ENCODE measurements at places on chromosomes 16 and 17.

GRCh38 chr16:9195287-9195686 is 103.8 kb downstream of the HAPSTR1 start:
- no peak overlapping the region for H3K27ac ChIP-seq
- H3K36me3 ChIP-seq = no peaks in the 10 kb centered on the region
- DNase-seq = no peak

GRCh38 chr16:4426021-4426684 is 485 bp downstream of the DNAJA3 start:
- peak overlapping the region; percentile 99 for H3K27ac ChIP-seq
- peaks cover 11% of the 10 kb centered on the region for H3K4me1 ChIP-seq
- H3K27me3 ChIP-seq = no peaks in the 10 kb centered on the region
- H3K4me3 ChIP-seq = peak overlapping the region; percentile 92
- no peak for DNase-seq
- H3K36me3 ChIP-seq = no peaks in the 10 kb centered on the region

- peaks cover 30% of the 10 kb centered on the region for H3K36me3 ChIP-seq
- H3K27ac ChIP-seq = peak overlapping the region; percentile 75
- peaks cover 44% of the 10 kb centered on the region for H3K4me1 ChIP-seq
- no peak overlapping the region for H3K4me3 ChIP-seq
Measured at GRCh38 chr17:12990041-12990808, 27.6 kb downstream of the ELAC2 start.

DNA sequence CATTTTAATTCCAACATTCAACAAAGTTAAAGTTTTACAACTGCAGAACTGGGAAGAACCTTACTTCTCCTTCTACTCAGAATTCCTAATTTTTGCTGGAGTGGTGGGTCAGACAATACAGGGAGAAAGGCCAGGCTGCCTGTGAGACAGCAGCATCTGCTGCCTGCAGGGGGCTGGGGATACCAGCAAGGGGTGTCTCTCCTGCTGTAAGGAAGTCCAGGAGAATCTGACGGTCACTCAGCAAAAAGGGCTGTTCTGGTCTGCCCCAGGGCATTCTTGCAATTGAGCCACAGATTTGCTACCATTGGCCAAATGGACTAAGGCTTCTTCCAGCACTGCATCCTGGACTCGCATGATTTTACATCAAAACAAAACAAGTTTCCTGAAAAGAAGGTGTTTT is 426.6 kb upstream of the CDH11 start:
- no peaks in the 10 kb centered on the region for H3K27me3 ChIP-seq
- no peaks in the 10 kb centered on the region for H3K36me3 ChIP-seq
- no peak overlapping the region for H3K4me3 ChIP-seq
- no peak for DNase-seq
- H3K4me1 ChIP-seq = no peaks in the 10 kb centered on the region

GRCh38 chr17:8466873-8467272 is 31.2 kb downstream of the NDEL1 start:
- no peak overlapping the region for H3K4me3 ChIP-seq
- H3K27ac ChIP-seq = no peak overlapping the region
- H3K27me3 ChIP-seq = no peaks in the 10 kb centered on the region
- peaks cover 10% of the 10 kb centered on the region for H3K4me1 ChIP-seq
- peaks cover 51% of the 10 kb centered on the region for H3K36me3 ChIP-seq
- no peak for DNase-seq

DNA sequence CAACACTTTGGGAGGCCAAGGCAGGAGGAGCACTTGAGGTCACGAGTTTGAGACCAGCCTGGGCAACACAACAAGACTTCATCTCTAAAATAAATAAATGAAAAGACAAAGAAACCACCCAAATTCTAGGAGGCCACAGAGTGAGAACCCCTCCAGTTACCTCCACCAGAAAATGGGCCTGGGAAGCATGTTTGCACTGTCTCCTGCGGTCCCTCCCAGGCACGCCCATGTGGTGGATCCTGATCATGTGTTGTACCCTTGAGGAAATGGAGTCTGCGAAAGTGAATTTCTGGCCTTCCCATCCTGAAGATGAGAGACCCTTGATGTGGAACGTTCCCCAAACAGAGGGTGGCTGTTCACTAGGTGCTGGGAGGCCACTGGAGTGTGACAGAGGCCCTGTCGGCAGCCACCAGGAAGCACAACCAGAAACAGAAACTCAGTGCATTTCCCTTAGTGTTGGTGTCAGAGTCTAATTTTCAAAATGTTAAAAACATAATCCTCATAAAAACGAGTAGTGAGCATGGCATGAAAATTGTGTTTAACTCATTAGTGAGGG is 19.2 kb upstream of the USP22 start:
- H3K4me3 ChIP-seq = no peak overlapping the region
- H3K4me1 ChIP-seq = no peaks in the 10 kb centered on the region
- H3K27me3 ChIP-seq = no peaks in the 10 kb centered on the region
- H3K36me3 ChIP-seq = no peaks in the 10 kb centered on the region

- H3K4me1 ChIP-seq = no peaks in the 10 kb centered on the region
- H3K27ac ChIP-seq = no peak overlapping the region
- no peak for DNase-seq
- peaks cover 11% of the 10 kb centered on the region for H3K27me3 ChIP-seq
Measured at GRCh38 chr17:79531191-79532095, 79.4 kb downstream of the RBFOX3 start.

DNA sequence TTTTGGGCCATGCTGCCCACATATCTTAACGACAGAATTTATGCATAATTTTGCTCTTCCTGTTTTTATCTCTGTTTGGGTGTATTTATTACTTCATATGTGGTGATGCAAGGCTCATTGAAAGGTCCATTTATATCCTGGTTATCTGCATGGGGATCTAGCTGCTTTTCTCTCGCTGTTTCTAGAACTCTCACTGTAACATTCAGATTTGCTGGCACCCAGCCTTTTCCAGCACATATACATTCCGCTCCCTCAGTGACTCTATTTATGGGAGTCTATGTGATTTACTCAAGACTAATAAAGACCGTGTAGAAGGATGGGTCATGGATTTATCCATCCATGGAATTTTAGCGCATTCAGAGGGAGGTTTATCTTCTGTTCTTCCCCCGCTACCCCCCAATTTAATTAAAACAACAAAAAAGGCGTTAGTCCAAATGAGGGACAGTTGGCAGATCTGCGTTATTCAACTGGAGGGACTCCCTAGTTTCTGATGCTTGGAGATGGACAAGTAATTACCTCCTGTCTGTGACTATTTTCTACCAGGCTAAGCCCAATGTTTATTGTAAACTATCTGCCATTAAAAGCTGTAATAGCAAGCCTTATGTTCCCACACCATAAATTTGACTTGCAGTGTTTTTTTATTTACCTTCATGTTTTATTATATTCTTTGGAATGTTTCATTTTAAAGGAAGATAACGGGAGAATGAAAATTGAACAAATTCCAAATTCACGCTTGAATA is 19.8 kb upstream of the MARCHF10 start:
- no peak for DNase-seq
- no peak overlapping the region for H3K27ac ChIP-seq
- no peak overlapping the region for H3K4me3 ChIP-seq
- H3K27me3 ChIP-seq = no peaks in the 10 kb centered on the region

DNA sequence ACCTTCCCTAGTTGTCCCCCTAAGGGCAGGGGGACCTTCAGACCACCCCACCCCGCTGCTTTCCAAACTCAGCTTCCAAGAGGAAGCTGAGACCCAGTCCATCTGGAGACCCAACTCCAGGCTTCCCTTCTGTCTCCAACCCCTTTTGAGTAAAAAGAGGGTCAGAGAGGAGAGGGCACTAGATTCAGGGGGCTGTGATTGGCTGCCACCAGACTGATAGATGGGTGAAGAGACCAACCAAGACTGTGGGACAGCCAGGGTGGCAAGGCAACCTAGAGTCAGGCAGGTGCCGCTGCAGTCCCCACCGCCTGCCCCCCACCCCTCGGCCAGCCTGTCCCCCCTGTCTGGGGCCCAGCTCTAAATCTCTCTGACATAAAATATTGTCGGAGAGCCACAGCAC is 92.5 kb downstream of the SDK2 start:
- H3K36me3 ChIP-seq = no peaks in the 10 kb centered on the region
- DNase-seq = no peak
- no peak overlapping the region for H3K27ac ChIP-seq
- H3K4me3 ChIP-seq = no peak overlapping the region
- no peaks in the 10 kb centered on the region for H3K4me1 ChIP-seq

GRCh38 chr17:40617678-40618240 is 29.9 kb downstream of the SMARCE1 start:
- H3K36me3 ChIP-seq = no peaks in the 10 kb centered on the region
- no peak for DNase-seq
- no peak overlapping the region for H3K27ac ChIP-seq
- peaks cover 9% of the 10 kb centered on the region for H3K4me1 ChIP-seq
- H3K4me3 ChIP-seq = no peak overlapping the region
- H3K27me3 ChIP-seq = no peaks in the 10 kb centered on the region

DNA sequence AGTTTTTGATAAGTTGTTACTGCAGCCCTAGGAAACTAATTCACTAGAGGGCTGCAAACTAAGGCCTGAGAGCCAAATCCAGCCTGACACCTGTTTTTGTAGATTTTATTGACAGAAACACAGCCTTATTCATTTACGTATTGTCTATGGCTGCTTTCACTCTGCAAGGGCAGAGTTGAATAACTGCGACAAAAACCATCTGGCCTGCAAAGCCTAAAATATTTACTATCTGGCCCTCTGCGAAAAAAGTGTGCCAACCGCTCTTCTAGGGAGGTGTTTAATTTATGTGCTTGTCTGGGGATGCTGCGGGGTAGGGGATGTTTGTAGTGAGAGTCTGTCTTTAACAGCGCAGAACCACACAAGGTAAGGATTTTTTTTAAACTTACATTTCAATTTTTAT is 165.0 kb upstream of the RBFOX1 start:
- H3K4me3 ChIP-seq = no peak overlapping the region
- H3K27ac ChIP-seq = no peak overlapping the region
- peaks cover 7% of the 10 kb centered on the region for H3K27me3 ChIP-seq
- H3K4me1 ChIP-seq = no peaks in the 10 kb centered on the region

- H3K36me3 ChIP-seq = no peaks in the 10 kb centered on the region
- peaks cover 6% of the 10 kb centered on the region for H3K4me1 ChIP-seq
- H3K27ac ChIP-seq = no peak overlapping the region
Measured at GRCh38 chr17:36889770-36890349, 47.4 kb upstream of the LHX1 start.

GRCh38 chr16:70706948-70707465 is 21.2 kb upstream of the MTSS2 start:
- no peak overlapping the region for H3K27ac ChIP-seq
- H3K4me3 ChIP-seq = no peak overlapping the region
- no peaks in the 10 kb centered on the region for H3K27me3 ChIP-seq
- no peaks in the 10 kb centered on the region for H3K36me3 ChIP-seq
- DNase-seq = no peak

- no peaks in the 10 kb centered on the region for H3K27me3 ChIP-seq
- H3K4me3 ChIP-seq = no peak overlapping the region
- H3K27ac ChIP-seq = peak overlapping the region; percentile 44
Measured at GRCh38 chr17:17545031-17545820, 46.3 kb downstream of the PEMT start.

DNA sequence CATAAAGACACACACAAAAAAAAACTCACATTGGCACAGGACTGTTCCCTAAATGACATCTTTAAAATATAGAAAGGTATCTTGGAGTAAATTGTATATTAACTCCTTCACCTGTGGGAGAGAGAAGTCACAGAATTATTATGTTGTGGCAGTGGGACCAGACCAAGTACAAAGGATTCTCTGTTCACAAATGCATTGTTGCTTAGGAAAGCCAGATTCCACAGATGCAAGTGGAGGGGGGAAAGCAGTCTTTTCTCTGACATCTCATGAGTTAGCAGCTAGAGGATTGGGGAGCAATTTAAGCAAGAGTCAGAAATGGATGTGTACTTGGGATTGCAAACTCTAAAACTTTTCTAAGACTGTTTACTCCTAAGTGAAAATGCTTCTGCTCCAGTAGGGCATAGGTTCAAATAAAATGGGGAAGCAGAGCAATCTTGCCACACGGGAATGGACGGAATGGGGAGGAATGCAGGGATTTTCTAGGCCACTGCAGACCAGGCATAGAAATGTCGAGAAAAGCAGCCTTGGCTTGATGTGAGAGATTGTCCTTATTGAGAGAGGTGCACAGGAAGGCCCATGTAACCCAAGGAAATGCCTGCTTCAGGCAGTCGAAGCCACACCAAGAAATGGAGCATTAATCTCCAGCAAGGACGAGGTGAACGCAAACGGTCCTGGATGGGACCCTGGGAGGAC is 4.1 kb upstream of the PMP22 start:
- H3K4me3 ChIP-seq = no peak overlapping the region
- no peaks in the 10 kb centered on the region for H3K27me3 ChIP-seq
- no peak for DNase-seq
- no peaks in the 10 kb centered on the region for H3K36me3 ChIP-seq
- H3K27ac ChIP-seq = no peak overlapping the region

- no peaks in the 10 kb centered on the region for H3K4me1 ChIP-seq
- no peaks in the 10 kb centered on the region for H3K36me3 ChIP-seq
- no peaks in the 10 kb centered on the region for H3K27me3 ChIP-seq
- H3K4me3 ChIP-seq = no peak overlapping the region
- no peak overlapping the region for H3K27ac ChIP-seq
- DNase-seq = no peak
Measured at GRCh38 chr16:86089991-86090390, 191.0 kb downstream of the IRF8 start.

GRCh38 chr17:34383216-34383615 is 20.2 kb upstream of the CCL1 start:
- H3K4me1 ChIP-seq = peaks cover 3% of the 10 kb centered on the region
- DNase-seq = no peak
- H3K36me3 ChIP-seq = no peaks in the 10 kb centered on the region
- no peaks in the 10 kb centered on the region for H3K27me3 ChIP-seq
- H3K4me3 ChIP-seq = no peak overlapping the region

DNA sequence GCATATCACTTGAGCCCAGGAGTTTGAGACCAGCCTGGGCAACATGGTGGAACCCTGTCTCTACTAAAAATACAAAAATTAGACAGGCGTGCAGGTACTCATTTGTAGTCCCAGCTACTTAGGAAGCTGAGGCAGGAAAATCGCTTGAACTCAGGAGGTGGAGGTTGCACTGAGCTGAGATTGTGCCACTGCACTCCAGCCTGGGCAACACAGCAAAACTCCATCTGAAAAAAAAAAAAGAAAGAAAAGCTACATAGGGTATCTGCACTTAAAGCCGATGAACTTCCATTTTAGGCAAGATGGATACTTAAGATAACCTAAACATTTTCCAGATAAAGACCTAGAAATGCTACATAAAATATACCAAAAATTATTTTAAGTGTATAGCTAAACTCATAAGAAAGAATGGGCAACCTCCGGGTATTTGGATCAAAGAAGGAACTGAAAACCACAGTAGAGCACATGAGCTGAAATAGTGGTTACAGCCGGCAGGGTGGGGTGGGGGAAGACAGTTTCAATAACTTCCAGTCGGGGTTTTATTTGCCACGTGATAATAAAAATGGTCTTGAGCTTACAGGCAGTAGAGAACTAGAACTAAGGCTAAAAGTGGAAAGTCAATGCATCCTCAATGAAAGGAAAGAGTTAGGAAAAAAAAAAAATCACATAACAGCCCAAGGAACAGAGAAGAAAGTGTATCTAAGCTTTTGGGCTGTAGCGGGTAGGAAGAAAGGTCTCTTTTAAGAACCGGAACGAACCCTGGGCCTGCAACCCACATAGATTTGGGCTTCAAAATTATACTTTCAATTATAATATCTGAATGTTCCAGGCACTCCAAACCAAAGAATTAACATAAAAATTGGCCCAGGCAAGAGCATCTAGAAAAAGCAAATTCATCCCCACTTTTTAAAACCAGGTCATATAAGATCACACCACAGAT is 53.1 kb downstream of the CFDP1 start:
- no peak overlapping the region for H3K4me3 ChIP-seq
- H3K27ac ChIP-seq = peak overlapping the region; percentile 33
- H3K4me1 ChIP-seq = peaks cover 14% of the 10 kb centered on the region
- no peaks in the 10 kb centered on the region for H3K36me3 ChIP-seq
- H3K27me3 ChIP-seq = no peaks in the 10 kb centered on the region

- H3K27me3 ChIP-seq = no peaks in the 10 kb centered on the region
- peak; percentile 66 for DNase-seq
- H3K4me3 ChIP-seq = peak overlapping the region; percentile 52
- peak overlapping the region; percentile 87 for H3K27ac ChIP-seq
- H3K36me3 ChIP-seq = no peaks in the 10 kb centered on the region
Measured at GRCh38 chr17:42248351-42249179, 27.6 kb downstream of the STAT5B start.
